ENCODE measurements at places on chromosomes 1 and 21.

DNA sequence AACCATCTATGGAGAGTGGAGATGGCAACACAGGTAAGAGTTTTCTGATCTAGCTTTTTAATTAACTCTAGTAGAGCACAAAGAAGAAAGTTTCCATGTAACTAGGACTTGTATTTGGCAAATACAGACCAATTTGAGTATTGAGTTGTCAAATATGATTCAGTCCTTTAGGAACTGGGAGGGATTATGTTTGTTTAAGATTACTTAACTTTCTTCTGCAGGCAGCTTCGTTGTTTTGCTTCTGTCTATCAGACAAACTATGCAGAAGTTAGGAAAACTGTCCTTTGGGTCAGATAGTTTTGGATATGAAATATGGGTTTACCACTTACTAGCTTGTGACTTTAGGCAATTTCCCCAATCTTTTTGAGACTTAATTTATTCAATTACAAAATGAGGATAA, 111.8 kb downstream of the POU2F1 start:
- no peak for DNase-seq

DNA sequence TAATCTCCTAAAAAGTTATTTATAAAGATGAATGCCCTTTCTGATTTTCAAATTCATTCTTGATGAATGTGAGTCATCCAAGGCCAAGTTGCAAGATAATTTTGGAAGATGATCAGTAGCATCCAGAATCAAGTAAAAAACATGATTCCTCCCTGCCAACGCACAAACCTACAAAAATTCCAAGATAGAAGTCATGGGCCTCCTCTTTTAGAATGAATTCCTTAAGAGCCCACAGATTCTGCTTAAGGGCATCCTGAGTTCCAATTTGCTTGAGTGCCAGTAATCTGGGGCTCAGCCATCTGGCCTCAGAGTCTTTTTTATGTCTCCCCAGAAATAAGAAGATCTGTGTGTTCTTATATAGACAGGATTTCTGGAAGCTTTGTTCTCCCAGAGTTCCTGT, 23.2 kb upstream of the SPATA6 start:
- DNase-seq, result no peak

DNA sequence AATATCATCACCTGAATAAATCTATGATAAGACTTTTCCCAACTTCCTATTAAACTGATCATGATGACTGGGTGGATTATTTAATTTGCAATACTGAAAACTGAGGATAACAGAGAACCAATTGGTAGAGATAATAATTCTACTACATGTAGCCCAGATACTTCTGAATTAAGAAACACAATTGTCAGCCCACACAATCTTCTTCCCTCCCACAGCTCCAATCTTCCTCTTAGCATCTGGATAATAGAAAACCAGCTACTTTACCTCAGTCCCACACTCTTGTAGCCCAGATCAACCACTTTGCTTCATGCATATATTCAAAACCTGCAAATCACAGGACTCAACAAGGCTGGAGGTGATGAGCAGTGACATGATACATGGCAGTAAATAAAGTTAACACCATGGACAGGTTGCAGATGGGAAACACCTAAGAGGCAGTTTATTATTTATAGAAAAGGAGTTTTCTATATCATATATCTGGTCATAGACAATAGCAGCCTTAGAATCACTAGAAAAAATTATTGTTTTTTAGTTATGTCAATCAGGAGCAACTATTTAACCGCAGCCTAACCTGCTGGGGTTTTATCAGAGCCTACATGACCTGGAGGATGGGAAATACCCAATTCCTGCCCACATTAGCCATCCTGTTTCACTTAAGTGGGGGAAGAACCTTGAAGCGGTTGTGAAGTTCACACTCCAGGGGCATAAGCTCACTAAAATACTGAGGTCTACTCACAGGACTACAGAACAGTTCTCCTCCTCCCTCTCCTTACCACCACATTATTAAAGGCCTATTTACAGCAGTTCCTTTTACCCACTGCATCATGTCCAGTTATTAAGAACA, 16.7 kb downstream of the FRRS1 start:
- DNase-seq, result no peak

DNA sequence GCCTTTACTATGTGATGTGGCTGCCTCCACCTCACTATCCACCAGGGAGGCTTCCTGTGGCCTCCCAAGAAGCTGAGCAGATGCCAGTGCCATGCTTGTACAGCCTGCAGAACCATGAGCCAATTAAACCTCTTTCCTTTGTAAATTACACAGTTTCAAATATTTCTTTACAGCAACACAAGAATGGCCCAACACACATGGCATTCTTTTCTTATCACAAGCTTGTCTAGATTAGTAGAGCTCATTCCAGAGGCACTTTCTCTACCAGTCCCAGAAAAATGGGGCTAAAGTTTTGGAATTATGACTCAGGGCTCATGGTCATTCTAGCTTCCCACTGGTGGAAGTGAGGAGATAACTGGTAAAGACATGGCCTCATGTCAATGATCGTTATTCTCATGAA, 655.2 kb downstream of the LMO4 start:
- DNase-seq, result no peak

DNA sequence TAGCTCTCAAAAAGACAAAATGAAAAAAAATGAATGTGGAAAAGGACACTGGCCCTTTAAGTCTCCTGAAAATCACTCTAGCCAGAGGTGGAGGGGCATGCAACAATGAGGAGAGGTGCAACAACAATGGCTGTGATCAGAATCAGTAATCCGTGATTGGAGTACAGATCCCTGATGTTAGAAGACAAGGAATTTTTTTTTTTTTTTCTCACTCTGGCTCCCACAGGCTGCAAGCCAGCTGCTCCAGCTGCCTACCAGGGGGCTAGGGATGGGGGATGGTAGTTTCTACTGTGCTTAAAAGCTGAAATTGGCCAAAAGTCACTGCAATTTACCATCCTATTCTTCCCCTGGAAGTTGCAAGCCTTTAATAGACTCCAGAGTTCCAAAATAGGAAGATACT, 54.5 kb downstream of the STYXL2 start:
- peak; percentile 26 for DNase-seq

- DNase-seq, result no peak
These were observed 472.0 kb downstream of the CAMTA1 start for GRCh38 chr1:7257225-7257624.

DNA sequence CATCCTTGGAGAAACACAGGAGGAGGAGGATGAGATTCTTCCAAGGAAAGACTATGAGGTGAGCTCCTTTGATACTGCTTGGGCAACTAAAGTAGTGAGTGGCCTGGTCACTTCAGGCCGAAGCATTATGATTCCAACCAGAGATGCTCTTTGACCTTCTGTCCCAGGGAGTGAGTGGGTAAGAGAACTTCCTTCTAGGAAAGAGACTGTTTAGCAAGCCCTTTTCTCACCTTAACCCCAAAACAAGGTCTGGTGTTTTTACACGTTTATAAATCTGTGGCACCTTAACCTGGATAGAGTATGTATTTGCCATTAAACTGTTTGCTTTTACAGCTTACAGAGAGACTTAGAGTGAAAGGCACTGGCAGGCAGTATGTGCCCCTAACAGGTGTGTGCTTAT, 1.1 kb downstream of the CLCN6 start:
- no peak for DNase-seq

GRCh38 chr1:30132602-30133286, 590.6 kb downstream of the MATN1 start:
- DNase-seq, result no peak

DNA sequence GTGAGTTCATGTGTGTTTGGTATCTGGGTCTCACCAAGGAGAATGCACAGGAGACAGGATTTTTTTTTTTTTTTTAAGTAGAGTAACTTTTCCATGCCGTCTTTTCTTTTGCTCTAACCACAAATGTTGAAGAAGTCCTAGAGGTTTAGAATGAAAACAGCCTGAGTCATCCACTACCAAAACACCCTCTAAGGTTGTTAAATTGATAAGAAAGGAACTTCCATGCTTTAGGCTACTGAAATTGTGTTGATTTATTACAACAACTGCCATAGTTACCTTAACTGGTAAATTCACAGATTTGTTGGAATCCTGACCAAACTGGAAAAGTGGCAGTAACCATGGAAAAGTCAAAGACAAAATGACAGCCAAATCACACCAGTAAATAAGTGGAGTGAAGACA, 375.6 kb downstream of the AMY1C start:
- DNase-seq, result no peak

DNA sequence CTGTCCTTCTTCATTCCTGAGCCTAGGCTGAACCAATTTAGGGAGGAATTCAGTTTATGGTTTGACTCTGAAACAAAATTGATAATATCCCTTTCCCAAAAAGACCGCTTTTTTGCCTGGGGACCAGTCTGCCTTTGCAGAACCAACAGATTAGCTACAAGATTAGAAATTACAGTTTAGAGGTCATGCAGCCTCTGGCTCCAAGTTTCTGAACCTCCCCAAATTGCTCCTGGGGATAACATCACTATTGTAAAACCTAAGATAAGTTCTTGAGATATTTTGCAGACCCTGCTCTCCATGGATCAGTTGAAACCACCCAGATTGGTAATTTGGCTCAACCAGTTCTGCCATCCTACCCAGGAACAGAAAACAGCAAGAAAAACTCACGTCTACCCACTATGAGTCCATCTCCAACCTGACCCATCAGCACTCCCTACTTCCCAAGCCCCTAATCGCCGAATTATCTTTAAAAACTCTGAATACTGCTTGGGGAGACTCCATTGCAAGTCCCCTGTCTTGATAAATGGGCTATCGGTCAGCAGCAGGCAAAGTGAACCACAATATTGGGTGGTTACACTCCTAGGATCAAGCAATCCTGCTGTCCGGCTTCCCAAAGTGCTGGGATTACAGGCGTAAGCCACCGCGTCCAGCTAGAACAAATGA, 605 bp upstream of the RABGGTB start:
- no peak for DNase-seq

DNA sequence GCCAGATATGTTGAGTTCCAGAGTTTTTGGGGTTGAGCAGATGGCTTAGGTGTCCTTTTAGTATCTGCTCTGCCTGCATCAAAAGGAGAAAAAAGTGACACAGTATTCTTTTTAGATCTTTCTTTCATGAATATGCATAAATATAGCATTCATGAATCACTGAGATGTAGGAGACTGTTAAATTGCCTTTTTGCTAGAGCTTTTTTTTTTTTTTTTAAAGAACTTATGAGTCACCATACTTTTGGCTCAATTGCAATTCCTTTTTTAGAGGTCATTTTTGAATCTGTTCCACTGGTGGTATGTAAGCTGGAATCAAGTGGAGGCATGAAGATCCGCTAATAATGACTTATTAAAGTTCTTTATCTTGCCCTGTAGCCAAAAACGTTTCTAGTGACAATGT, 480.9 kb upstream of the ZRANB2 start:
- DNase-seq, result no peak

All from NCI-H2227 treated with DMSO at 0.1 percent for 48 hours (cell line).